Natural killer cell (primary cell): ENCODE measurements at places on chromosomes 11 and 22. TPM values are rescaled to one million over a fixed set of nuclear protein-coding genes. Genes with fewer than 3 reads are reported as not detected.

The RAB38 gene
- total RNA-seq, result 4.0 TPM

The EHBP1L1 gene
- 137 TPM for total RNA-seq

DNA sequence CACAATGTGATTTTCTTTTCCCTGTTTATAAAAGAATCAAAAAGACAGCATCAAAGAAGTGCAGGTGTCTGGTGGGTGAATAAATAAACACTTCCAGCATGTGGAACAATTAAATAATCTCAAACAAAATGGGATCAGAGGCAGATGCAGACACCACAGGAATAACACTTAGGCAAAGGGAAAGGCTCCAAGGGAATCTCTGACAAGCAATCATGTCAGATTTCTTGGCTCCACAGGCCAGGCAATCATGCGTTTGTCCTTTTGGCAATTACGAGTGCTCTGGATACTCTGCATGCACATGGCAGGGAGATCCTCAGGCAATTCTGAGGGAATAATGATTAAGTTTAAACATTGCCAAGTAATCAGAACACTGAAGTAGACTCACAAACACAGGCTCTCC lies 403.5 kb upstream of the LUZP2 start:
- H3K27me3 ChIP-seq, result no peaks in the 10 kb centered on the region
- H3K36me3 ChIP-seq, result no peaks in the 10 kb centered on the region
- H3K4me1 ChIP-seq, result no peaks in the 10 kb centered on the region
- DNase-seq, result no peak

GRCh38 chr11:19827399-19828135 lies 114.9 kb downstream of the NAV2 start:
- H3K27ac ChIP-seq, result no peak overlapping the region
- H3K27me3 ChIP-seq, result no peaks in the 10 kb centered on the region
- peak; percentile 5 for DNase-seq
- no peaks in the 10 kb centered on the region for H3K36me3 ChIP-seq
- H3K4me3 ChIP-seq, result no peak overlapping the region

- no peaks in the 10 kb centered on the region for H3K27me3 ChIP-seq
- H3K4me3 ChIP-seq, result no peak overlapping the region
- H3K27ac ChIP-seq, result no peak overlapping the region
- H3K4me1 ChIP-seq, result no peaks in the 10 kb centered on the region
Observed at GRCh38 chr11:108751444-108751843, 86.6 kb downstream of the DDX10 start.

- no peak overlapping the region for H3K4me3 ChIP-seq
- H3K27ac ChIP-seq, result peak overlapping the region; percentile 13
- no peaks in the 10 kb centered on the region for H3K27me3 ChIP-seq
- H3K36me3 ChIP-seq, result peaks cover 15% of the 10 kb centered on the region
- no peak for DNase-seq
- H3K4me1 ChIP-seq, result peaks cover 17% of the 10 kb centered on the region
Observed at GRCh38 chr22:49880281-49880680, 26.6 kb downstream of the ZBED4 start.

DNA sequence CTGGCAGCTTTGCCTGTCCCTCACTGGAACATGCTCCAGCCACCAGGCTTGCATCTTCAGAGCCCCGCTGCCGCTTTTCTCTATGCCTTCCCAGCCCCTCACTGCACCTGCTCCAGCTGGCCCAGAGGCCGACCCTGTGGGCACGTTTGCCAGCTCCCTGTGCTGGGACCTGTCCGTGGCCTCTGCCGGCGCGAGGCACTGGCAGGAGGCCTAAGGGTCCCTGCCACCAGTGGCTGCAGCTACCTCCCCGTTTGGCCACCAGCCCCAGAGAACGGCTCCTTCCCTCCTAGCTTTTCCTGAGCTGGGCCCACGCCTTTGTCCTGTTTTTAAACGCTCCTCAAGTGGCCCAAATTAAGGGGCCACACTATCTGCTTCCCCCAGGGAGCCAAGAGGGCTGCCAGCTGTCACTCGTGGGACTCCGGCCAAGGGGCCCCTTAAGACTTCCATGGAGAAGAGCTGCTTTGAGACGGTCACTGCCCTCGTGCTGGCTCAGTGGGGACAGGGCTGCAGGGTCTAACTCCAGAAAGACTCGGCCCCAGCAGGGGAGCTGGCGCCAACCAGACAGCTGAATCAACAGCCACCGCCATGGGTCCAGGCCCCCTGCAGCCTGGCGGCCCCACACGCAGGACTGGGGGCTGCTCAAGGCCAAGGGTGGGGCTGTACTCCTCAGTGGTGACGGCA lies 24.6 kb upstream of the WNT7B start:
- H3K27ac ChIP-seq, result no peak overlapping the region
- peaks cover 50% of the 10 kb centered on the region for H3K4me1 ChIP-seq
- DNase-seq, result no peak

DNA sequence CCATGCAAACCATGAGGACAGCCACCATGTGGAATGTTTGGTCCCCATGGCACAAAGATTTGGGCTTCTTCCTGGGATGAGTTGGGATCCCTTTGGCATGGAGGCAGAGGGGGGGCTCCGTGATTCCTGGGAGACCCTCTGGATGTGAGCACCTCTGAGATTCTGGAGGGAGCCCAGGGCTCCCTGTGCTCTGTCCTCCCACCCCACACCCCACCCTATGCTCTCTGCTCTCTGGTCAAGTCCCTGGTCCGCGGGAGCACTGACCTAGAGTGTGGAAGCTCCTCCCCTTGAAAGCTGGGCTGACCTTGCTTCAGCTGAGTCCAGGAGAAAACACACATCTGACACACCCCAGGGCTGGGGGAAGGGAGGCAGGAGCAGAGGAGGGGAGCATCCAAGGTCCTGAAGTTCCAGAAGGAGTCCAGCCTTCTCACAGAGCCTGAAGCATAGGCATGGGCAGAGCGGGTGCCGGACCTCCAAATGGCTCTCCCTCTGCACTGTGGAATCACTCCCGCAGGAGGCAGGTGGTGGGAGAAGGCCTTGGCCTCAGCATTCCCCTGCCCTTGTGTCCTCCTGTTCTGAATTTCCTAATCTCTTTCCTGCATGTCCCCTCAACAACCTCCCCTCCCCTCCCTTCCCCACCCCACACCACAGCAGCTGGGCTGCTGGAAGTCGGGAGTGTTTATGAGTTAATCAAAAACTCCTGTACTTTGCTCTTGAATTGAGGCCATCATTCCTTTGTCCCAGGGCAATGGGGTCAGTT lies 25.7 kb upstream of the OAF start:
- H3K4me3 ChIP-seq, result no peak overlapping the region
- H3K4me1 ChIP-seq, result no peaks in the 10 kb centered on the region
- no peaks in the 10 kb centered on the region for H3K27me3 ChIP-seq
- H3K27ac ChIP-seq, result no peak overlapping the region
- no peaks in the 10 kb centered on the region for H3K36me3 ChIP-seq
